Endothelial cell (in vitro differentiated cells): ENCODE measurements at places on chromosomes 6 and 20.

DNA sequence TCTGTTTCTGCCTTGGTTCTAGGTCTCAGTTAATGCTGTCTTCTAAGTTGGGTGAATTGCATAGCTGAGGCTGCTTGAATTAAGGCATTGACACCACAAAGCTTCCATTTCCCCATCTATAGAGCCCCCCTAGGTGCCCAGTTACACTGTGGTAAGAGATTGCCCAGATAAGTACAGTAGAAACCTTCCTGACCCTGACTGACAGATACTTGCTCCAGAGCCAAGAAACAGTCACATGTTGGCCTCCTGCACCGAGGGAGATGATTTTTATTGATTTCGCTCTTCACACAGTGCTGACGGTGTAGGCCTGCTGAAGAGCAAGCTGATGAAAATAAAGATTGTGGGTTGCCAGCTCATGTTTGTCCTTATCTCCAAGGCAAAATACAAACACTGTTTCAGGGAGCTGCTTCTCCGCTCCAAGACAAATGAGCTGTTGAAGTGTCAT is 67.9 kb downstream of the TRMT11 start:
- no peak for DNase-seq

GRCh38 chr6:169234634-169235033 is 19.0 kb downstream of the THBS2 start:
- DNase-seq, result no peak

GRCh38 chr6:41022294-41022693 is 16.7 kb downstream of the UNC5CL start:
- no peak for DNase-seq

DNA sequence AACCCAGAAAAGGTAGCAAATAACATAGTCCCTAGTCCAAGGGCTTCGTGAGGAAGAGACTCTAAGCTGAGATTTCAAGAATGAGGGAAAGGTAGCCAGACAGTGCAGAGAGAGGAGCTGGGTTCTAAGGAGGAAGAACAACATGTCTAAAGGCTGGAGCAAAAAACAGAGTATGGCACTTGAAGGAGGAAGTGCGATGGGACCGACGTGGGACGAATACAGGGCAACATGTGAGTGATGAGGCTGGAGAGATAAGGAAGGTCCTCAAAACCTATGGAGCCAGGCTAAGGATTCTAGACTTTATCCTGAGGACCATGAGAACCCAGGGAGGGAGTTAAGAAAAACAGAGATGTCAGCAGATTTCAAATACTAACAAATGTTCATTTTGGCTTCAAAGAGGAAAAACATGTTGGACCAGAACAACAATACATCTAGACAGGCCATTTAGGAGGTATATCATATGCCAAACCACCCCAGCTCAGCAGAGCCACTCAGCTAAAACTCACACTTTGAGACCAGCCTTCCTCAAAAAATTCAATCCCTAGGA is 17.5 kb downstream of the ATXN1 start:
- no peak for DNase-seq
